CD4-positive, CD25-positive, alpha-beta regulatory T cell (primary cell): ENCODE measurements at places on chromosomes 13 and 19. TPM values are rescaled to one million over a fixed set of nuclear protein-coding genes. Genes with fewer than 3 reads are reported as not detected.

DNA sequence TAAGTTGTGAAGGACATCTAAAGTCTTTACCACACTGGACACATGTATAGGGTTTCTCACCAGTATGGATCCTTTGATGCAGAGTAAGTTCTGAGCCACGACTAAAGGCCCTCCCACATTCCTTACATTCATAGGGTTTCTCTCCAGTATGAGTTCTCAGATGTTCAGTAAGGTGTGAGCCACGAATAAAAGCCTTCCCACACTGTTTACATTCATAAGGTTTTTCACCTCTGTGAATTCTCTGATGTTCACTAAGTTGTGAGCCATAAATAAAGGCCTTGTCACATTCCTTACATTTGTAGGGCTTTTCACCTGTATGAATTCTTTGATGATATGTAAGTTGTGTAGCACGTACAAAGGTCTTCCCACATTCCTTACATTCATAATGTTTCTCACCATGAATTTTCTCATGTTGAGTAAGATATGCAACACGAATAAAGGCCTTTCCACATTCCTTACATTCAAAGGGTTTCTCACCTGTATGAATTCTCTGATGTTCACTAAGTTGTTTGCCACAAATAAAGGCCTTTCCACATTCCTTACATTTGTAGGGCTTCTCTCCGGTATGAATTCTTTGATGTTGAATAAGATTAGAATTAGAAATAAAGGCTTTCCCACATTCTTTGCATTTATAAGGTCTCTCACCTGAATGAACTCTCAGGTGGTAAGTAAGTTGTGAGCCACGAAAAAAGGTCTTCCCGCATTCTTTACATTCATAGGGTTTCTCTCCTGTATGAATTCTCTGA, 29.8 kb downstream of the ZNF571 start:
- DNase-seq, result no peak

GRCh38 chr19:23901360-23901759, 13.3 kb upstream of the ZNF726 start:
- DNase-seq, result no peak

IZUMO2 gene
- not detected for total RNA-seq

- DNase-seq, result no peak
Measured at GRCh38 chr13:25168790-25169189, 3.3 kb downstream of the AMER2 start.

- no peak for DNase-seq
Measured at GRCh38 chr19:3682741-3683404, 17.4 kb downstream of the PIP5K1C start.

GRCh38 chr13:92415781-92416180, 810.8 kb upstream of the GPC6 start:
- no peak for DNase-seq

DNA sequence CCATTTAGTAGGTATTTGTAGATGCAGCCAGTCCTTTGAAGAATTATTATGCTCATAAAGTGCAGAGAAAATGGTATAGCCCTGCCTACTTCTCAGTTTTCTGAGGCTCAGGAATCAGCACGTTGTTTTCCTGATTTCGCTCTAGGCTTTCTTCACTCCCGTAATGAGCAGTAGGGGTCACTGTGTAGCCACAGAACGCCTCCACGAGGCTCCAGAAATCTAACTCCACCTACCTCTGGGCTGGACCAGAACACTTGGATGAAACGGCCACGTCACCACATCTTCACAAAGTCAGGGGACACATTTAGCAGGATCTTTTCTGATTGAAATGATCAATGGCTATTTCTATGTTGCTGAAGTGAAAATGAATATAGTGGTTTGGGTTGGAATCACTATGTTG, 49.8 kb upstream of the GTF3A start:
- DNase-seq, result peak; percentile 46

- DNase-seq, result no peak
Measured at GRCh38 chr13:36858290-36858689, 39.3 kb downstream of the RFXAP start.

SLITRK5 gene
- total RNA-seq, result 0.02 TPM

- peak; percentile 30 for DNase-seq
Measured at GRCh38 chr19:6668691-6669090, 1.3 kb downstream of the TNFSF14 start.

NCAN gene
- total RNA-seq, result not detected

GRCh38 chr19:47699360-47699917, 13.8 kb upstream of the EHD2 start:
- DNase-seq, result peak; percentile 21

- no peak for DNase-seq
Measured at GRCh38 chr13:33537026-33537425, 251.5 kb upstream of the STARD13 start.

DNA sequence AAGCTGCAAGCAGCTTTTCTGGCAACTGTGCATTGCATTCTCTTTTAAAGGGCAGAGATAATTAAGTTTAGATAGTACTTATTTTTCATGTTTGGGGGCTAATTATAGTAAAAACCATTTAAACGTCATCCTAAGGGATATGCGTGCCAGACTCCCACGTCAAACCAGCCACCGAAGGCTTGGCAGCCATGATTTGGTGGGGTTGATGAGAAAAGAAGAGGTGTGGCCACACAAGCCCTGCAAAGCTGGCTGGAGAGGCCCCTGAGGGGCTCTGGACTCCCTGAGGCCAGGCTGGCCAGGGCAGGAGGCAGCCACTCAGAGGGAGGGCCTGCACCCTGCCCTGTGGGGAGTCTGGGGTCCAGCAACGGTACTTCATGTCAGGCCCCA, 17.5 kb downstream of the PEPD start:
- DNase-seq, result no peak

DNA sequence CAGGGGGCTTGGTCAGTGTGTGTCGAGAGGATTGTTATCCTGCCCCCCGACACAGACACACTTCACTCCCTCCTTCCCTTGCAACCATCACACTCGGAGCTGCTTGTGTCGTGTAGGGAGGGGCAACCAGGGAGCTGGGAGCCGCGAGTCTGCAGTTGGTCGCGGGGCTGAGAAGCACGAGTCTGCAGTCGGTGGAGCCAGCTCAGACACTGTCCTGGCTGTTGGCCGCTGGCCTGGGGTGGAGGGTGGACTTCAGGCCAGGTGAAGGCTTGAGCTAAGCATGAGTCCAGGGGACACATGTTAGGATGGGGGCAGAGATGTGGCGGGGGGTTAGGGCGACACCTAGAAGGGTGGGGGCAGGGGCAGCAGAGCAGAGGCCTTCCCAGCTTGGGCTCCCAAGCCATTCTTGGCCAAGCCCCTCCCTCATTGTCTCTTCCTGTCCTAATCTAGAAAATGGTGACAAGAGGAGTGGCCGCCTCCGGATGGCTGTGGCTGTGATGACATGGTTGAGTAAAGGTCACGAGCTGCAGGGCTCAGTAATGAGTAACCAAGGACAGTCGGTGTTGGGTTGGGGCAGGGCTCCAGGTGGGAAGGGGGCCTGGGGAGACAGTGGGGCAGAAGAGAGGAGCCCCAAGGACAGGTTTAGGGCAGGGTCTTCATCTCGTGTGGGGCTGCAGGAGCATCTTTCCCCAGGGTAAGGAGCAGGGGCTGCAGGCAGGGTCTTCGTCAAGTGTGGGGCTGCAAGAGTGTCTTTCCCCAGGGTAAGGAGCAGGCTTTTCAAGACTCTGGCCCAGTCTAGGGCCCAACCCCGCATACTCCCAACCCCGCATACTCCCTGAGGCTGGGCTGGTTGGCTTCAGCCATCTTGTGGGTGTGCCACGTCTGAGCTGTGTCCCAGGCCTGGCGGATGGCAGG, 8.6 kb downstream of the PPP5C start:
- no peak for DNase-seq

- DNase-seq, result no peak
Measured at GRCh38 chr13:43166644-43167457, 143.5 kb downstream of the DNAJC15 start.

- no peak for DNase-seq
Measured at GRCh38 chr19:44876930-44877535, 14.0 kb upstream of the TOMM40 start.

YJEFN3 gene
- 6.6 TPM for total RNA-seq

- DNase-seq, result no peak
Measured at GRCh38 chr13:58254943-58255342, 623.4 kb downstream of the PCDH17 start.

NCLN gene
- 48.0 TPM for total RNA-seq

DNA sequence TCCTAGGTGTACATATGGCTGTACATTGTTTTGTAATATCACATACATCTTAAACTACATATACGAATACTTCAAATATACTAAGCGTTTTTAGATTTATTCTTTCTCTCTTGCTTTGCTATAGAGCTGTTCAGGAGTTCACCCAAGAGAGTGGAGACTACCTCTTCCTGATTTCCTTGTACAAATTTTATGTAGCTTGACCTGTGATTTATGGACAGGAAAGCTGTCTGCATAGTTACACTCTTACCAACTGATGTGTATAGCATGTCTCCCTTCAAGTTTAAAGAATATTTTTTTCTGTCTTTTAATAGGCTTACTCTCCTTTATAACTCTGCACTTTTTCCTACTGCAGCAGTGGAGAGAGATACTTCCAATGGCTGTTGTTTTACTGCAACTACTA, 428.7 kb downstream of the NDFIP2 start:
- DNase-seq, result no peak

DNA sequence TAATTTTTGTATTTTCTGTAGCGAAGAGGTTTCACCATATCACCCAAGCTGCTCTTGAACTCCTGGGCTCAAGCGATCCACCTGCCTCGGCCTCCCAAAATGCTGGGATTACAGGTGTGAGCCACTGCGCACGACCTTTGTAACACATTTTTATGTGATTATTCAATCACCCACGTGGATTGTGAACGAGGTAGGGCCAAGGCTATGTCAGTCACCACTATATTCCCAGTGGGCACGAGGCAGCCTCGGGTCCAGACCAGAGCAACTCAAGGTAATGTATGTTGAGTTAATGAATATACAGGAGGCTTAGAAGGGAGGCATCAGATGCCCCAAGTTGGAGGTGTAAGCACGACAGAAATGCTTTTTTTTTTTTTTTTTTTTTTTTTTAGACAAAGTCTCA, 8.9 kb downstream of the PTGIR start:
- no peak for DNase-seq

GRCh38 chr13:113358653-113359190, 5.2 kb downstream of the GRTP1 start:
- no peak for DNase-seq

SHISA7 gene
- not detected for total RNA-seq

FAM174C gene
- 44.2 TPM for total RNA-seq
